ENCODE measurements at places on chromosomes 2 and 18.

DNA sequence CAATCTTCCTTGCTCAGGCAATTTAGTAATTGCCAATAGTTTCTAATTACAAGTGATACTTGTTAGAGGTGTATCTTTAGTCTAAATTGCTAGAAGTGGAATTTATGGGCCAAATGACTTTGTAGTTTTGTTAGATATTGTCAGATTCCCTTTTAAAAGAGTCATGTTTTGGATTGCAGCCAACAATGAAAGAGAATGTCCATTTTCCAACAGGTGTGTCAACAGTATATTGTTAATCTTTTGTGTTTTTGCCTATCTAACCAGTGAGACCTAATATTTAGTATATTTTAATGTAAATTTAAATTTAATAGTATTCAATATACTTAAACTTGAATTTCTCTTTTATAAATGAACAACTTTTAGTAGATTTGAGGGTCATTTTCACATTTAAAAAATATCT is 259.4 kb upstream of the ETAA1 start:
- no peaks in the 10 kb centered on the region for H3K36me3 ChIP-seq
- H3K27me3 ChIP-seq, result no peaks in the 10 kb centered on the region
- no peak for DNase-seq
- no peaks in the 10 kb centered on the region for H3K4me1 ChIP-seq

GRCh38 chr2:189421644-189422043 is 19.6 kb upstream of the WDR75 start:
- no peak overlapping the region for H3K27ac ChIP-seq
- no peaks in the 10 kb centered on the region for H3K27me3 ChIP-seq
- no peaks in the 10 kb centered on the region for H3K36me3 ChIP-seq
- DNase-seq, result no peak
- H3K4me3 ChIP-seq, result no peak overlapping the region

GRCh38 chr2:157173740-157174184 is 83.7 kb upstream of the GALNT5 start:
- no peaks in the 10 kb centered on the region for H3K27me3 ChIP-seq
- H3K4me1 ChIP-seq, result no peaks in the 10 kb centered on the region
- H3K4me3 ChIP-seq, result no peak overlapping the region
- H3K27ac ChIP-seq, result peak overlapping the region; percentile 1
- H3K36me3 ChIP-seq, result no peaks in the 10 kb centered on the region

DNA sequence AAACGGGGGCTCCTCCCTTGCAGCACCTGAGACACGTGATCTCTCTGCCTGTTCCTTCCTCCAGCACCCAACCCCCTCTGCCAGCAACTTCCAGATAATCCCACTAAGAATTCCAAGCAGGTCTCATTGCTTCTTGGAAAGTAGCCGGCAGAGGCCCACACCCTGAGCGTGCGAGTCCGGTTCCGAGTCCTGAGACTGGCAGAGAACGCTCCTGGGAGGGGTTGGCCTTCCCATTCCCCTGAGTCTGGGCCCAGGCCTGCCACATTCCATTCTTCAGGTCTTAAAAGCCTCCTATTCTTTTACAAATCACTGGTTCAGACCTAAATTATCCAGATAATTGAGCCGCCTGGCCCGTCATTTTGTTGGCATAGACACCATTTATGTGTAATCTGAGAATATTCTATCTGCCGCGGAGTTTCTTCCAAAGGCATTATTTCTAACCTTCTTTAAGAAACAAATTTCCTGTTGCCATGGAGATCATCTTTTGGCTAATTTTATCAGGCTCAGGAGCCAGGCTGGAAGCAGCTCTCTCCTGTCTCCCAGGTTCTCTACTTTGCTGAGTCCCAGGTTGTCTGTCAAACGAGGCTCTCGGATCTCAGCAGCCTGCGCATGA is 165.4 kb downstream of the MYCN start:
- no peaks in the 10 kb centered on the region for H3K27me3 ChIP-seq
- no peaks in the 10 kb centered on the region for H3K36me3 ChIP-seq
- no peak overlapping the region for H3K4me3 ChIP-seq
- no peak overlapping the region for H3K27ac ChIP-seq

DNA sequence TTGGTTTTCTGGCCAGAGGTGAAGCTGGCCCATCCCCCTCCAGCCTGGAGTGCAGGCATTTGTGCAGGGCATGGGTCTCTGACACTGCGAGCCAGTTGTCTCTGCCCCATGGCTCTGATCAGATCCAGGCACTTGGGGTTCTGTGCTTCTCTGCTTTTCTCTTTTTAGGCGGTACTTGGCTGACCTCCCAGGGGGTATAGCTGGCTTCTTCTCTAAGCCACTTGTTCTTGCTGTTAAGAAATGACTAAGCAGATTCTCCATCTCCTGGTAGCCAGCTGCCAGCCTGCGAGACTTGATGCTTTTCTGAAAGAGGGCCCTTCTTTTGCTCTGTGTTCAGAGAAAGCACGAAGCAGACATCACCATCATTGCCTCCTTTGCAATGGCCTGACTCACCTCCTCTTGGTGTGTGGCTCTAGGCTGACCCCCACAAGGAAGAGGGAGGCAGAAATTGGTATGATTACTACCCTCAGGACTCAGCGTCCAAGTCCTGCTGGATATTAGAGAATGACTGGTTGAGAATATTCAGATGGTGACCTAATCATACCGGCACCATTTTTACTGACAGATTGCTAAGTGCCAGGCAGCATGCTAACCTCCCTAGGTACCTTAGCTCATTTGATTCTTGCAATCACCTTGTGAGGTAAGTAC is 32.7 kb downstream of the TNP1 start:
- H3K27ac ChIP-seq, result no peak overlapping the region
- no peaks in the 10 kb centered on the region for H3K27me3 ChIP-seq
- H3K36me3 ChIP-seq, result no peaks in the 10 kb centered on the region
- no peak for DNase-seq

DNA sequence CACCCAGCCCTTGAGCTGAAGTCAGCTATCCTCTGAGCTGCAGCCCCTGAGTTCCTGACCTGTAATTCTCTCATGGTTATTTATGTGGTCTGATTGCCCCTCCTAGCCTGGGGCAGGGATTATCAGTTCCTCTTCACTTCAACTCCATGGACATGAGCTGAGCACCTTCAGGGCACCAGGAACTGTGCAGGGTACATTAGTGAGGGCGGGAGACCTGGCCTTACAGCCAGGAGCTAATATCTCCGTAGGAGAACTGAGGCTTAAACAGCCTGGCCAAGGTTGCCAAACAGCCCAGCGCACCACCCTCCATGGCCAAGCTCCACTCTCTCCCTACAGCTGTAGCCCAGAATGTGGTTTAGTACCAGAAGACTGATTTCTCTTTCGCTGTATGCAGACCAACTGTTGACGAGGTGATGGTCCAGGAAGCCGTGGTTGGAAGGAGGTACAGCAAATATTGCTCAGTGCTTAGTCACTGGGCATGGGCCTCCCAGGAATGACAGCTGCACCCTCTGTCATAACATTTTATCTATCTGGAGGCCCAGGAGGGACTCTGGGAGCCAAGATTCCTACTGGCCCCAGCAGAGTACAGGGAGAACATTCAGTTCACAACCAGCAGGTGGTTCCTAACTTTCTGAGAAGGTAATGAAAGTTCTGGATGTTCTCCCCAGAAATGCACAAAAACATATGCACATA is 228.7 kb upstream of the SIX2 start:
- H3K36me3 ChIP-seq, result no peaks in the 10 kb centered on the region
- no peak overlapping the region for H3K27ac ChIP-seq
- H3K27me3 ChIP-seq, result no peaks in the 10 kb centered on the region
- DNase-seq, result no peak

DNA sequence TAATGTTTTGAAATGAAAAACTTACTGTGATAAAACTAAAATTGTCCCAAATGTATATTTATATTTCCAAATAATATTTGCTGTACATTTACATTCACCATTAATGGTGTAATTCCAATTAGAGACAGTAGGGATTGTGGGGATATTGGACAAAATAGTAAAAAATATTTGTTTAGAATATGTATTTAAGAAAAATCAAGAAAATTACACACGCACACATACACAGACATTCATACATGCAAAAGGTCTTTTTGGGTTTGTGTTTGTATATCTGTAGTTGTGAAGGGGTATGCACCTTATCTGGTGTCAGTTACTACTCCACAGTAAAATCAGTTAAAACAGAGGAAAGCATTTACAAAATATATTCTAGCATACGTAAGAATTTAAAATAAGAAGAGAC is 435.9 kb upstream of the ZNF804A start:
- H3K27ac ChIP-seq, result no peak overlapping the region
- H3K36me3 ChIP-seq, result no peaks in the 10 kb centered on the region
- no peaks in the 10 kb centered on the region for H3K27me3 ChIP-seq

- no peaks in the 10 kb centered on the region for H3K4me1 ChIP-seq
- no peaks in the 10 kb centered on the region for H3K36me3 ChIP-seq
- DNase-seq, result no peak
- H3K27me3 ChIP-seq, result no peaks in the 10 kb centered on the region
- H3K4me3 ChIP-seq, result no peak overlapping the region
Measured at GRCh38 chr2:5609201-5609600, 83.0 kb upstream of the SOX11 start.

- no peaks in the 10 kb centered on the region for H3K36me3 ChIP-seq
- no peak for DNase-seq
- H3K27me3 ChIP-seq, result no peaks in the 10 kb centered on the region
- no peak overlapping the region for H3K27ac ChIP-seq
Measured at GRCh38 chr2:56357655-56358295, 174.0 kb downstream of the CCDC85A start.

GRCh38 chr2:61538920-61539520 is 864 bp upstream of the XPO1 start:
- H3K4me3 ChIP-seq, result peak overlapping the region; percentile 78
- no peaks in the 10 kb centered on the region for H3K27me3 ChIP-seq
- H3K4me1 ChIP-seq, result peaks cover 24% of the 10 kb centered on the region
- H3K27ac ChIP-seq, result peak overlapping the region; percentile 98
- H3K36me3 ChIP-seq, result no peaks in the 10 kb centered on the region

- no peak overlapping the region for H3K4me3 ChIP-seq
- no peaks in the 10 kb centered on the region for H3K27me3 ChIP-seq
- no peaks in the 10 kb centered on the region for H3K4me1 ChIP-seq
- H3K36me3 ChIP-seq, result no peaks in the 10 kb centered on the region
Measured at GRCh38 chr18:25145731-25146511, 206.0 kb downstream of the ZNF521 start.

GRCh38 chr18:61448316-61448715 is 115.1 kb downstream of the CDH20 start:
- DNase-seq, result no peak
- no peaks in the 10 kb centered on the region for H3K36me3 ChIP-seq
- H3K4me3 ChIP-seq, result no peak overlapping the region
- no peaks in the 10 kb centered on the region for H3K27me3 ChIP-seq
- H3K27ac ChIP-seq, result no peak overlapping the region

All from Peyer's patch (tissue), 4 donors.